Activated gamma-delta T cell (primary cell): ENCODE measurements at places on chromosomes 2 and 18.

DNA sequence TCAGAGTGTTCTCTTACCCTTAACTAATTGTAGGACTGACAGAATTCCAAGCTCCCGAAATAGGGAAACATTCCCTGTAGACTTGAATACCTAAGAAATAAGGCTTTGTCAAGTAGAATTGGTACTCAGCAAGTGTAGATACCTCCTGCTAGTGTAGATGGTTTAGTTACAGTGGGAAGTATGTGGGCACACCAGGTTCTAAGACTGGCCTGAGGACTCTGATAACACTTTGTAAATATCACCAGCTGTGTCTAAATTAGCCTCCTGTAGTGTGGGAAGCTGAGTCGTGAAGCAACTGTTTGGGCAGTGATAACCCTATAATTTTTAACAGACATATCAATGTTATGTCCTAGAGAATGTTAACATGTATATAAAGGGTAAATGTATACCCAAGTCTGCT is 304.5 kb downstream of the SLC8A1 start:
- DNase-seq: no peak

GRCh38 chr2:165833156-165833555 is 39.1 kb upstream of the GALNT3 start:
- no peak for DNase-seq

DNA sequence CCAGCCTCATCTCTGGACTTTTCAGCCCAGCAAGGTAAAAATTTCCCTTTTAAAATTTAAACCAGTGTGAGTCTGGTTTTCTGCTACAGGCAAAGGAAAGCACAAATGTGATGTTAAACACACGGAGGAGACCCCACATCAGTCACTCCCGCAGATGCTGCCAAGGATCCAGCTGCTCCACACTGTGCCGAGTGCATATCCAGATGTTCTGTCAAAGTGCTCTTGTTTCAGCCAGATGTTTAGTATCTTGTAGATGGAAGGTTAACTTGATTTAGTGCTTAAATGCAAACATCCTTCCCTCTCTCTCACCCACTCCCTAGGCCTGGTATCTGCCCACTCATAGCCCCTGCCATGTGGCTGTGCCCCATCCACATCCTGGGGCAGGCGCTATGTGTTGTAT is 15.8 kb upstream of the ATOH8 start:
- no peak for DNase-seq

GRCh38 chr2:29031046-29031445 is 43.3 kb downstream of the PCARE start:
- no peak for DNase-seq

- no peak for DNase-seq
These were observed 99.8 kb downstream of the PTPN4 start for GRCh38 chr2:119859528-119859927.

- DNase-seq: no peak
These were observed 43.4 kb downstream of the COLEC12 start for GRCh38 chr18:457140-457519.

DNA sequence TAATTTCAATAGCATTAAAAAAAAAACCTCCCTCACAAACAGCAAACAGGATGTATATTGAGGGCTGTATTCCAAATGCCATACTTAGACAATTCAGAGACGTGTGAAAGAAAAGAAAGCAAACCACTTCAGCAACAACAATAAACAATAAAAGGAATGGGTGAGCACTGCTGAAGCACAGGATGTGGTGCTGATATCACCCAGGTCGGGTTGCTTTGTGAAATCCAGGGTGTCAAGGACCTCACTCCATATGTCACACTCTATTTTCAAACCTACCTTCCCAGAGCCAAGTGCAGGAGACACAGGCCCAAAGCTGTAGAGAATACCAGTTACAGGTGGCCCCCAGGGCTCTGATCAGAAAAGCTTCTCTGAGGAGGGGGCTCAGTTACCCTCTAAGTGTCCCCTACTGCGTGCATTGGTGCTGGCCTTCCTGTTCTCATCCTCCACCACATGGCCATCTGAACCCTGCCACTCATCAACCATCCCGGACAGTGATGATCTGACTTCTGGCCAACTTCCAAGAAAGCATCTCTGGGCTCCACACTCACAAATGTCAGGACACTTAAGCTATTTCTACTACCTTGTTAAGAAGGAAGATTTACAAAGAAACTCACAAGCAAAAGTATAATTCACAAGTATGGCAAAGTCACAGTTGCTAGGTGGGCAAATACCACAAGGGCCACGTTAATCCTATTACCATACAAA is 363.0 kb downstream of the SS18 start:
- no peak for DNase-seq

GRCh38 chr2:120209427-120210269 is 13.6 kb downstream of the TMEM185B start:
- no peak for DNase-seq
